Breast epithelium (tissue), 4 donors: ENCODE measurements at places on chromosomes 11 and 22. TPM values are rescaled to one million over a fixed set of nuclear protein-coding genes. Genes with fewer than 3 reads are reported as not detected.
A peak's percentile ranks its signal among the peaks of the same experiment; 100 is the strongest.

GRCh38 chr11:106723071-106723470 lies 295.2 kb downstream of the GUCY1A2 start:
- no peaks in the 10 kb centered on the region for H3K27me3 ChIP-seq
- DNase-seq, result no peak
- H3K4me3 ChIP-seq, result no peak overlapping the region
- no peaks in the 10 kb centered on the region for H3K36me3 ChIP-seq

The CASP4 gene
- total RNA-seq, result 101 TPM

GRCh38 chr11:44944853-44945235 lies 5.8 kb downstream of the TP53I11 start:
- H3K4me3 ChIP-seq, result no peak overlapping the region
- peak overlapping the region; percentile 77 for H3K27ac ChIP-seq
- peaks cover 8% of the 10 kb centered on the region for H3K4me1 ChIP-seq
- no peaks in the 10 kb centered on the region for H3K36me3 ChIP-seq
- DNase-seq, result no peak
- no peaks in the 10 kb centered on the region for H3K27me3 ChIP-seq

DNA sequence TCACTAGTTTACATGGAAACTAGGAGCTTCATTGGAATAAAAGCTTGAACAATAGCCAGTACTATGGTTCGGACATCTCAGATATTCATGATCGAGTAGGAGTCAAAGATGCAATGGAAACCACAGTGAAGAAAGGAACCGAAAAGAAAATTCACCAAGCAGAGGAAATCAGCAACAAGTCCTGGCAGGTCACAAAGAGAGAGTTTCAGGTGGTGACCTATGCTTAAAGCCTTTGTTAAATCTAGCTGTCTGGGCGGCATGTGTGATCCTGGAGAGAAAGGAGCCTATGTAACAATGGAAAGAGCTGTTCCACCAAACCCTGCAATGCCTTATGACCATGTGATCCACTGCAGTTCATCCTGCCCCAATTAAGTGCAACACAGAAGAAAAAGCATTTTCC lies 68.9 kb upstream of the POU2AF2 start:
- H3K4me3 ChIP-seq, result no peak overlapping the region
- H3K27me3 ChIP-seq, result no peaks in the 10 kb centered on the region
- no peak for DNase-seq
- no peaks in the 10 kb centered on the region for H3K36me3 ChIP-seq
- H3K4me1 ChIP-seq, result no peaks in the 10 kb centered on the region
- H3K27ac ChIP-seq, result no peak overlapping the region

The OR10A2 gene
- not detected for total RNA-seq
